ENCODE measurements at places on chromosomes 1 and 21.

- no peak for DNase-seq
Measured at GRCh38 chr1:112320058-112320457, 76.0 kb upstream of the CTTNBP2NL start.

GRCh38 chr1:54977533-54978297 lies 2.7 kb upstream of the TMEM61 start:
- no peak for DNase-seq

- DNase-seq, result no peak
Measured at GRCh38 chr1:188599313-188599712, 1770.6 kb downstream of the PLA2G4A start.

GRCh38 chr1:85019994-85020393 lies 23.1 kb upstream of the MCOLN2 start:
- DNase-seq, result no peak

DNA sequence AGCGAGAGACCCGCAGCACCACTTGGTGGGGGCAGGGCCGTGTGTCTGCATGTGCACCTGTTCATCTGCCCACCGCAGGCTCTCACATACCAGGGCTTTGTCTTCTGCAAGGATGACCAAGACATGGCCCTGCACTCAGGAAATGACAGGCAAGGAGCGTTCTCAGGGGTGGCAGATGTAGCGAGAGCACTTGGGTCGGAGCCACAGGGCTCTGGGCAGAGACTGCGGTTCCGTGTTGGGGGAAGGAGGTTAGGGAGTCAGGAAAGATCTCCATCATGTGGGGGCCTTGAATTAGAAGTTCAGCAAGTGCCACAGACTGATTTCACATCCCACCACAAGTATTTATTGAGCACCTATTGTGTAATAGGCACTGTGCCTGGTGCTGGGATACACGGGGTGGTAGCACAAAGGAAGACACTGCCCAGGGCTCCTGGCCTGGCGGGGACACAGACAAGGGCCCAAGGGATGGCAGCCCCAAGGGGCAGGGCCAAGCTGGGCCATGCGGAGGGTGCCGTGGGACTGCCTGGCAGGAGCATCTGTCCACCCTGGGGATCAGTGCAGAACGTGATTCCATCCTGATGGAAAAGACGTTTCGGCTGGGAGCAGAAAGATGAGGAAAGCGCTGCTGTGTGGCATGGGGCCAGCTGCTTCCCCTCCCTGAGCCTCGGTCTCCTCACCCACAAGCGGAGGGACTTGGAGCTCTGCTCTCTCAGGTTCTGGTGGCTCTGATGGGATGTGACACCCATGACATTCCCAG lies 11.4 kb upstream of the SPSB1 start:
- DNase-seq, result no peak

GRCh38 chr21:37800456-37801061 lies 115.7 kb downstream of the KCNJ6 start:
- DNase-seq, result no peak

GRCh38 chr1:186681121-186681520 lies 898 bp upstream of the PTGS2 start:
- DNase-seq, result no peak

GRCh38 chr21:16569679-16570078 lies 839.9 kb downstream of the USP25 start:
- no peak for DNase-seq

All from NCI-H1092 treated with DMSO at 0.1 percent for 48 hours (cell line).